ENCODE measurements at places on chromosomes 5 and 9.

- DNase-seq, result no peak
These were observed 49.6 kb upstream of the ADRB2 start for GRCh38 chr5:148776780-148777179.

- DNase-seq, result no peak
These were observed 92.5 kb downstream of the CDH9 start for GRCh38 chr5:26945901-26946300.

- DNase-seq, result no peak
These were observed 151.3 kb upstream of the TRPC7 start for GRCh38 chr5:136516637-136517036.

DNA sequence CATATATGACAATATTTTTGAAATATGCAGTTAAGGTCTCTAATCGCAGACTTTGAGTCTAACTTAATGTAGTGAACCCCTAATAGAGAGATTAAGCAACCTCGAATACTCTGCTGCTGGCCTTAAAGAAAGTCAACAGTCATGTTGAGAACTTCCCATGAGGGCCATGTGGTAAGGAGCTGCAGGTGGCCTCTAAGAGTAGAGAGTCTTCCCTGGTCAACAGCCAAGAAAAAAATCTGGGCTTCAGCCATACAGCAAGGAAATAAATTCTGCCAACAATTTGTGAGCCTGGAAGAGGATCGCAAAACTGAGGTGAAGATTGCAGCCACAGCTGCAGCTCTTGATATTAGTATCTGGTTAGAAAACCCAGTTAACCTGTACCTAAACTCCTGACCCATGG lies 935.2 kb upstream of the TYRP1 start:
- DNase-seq, result no peak

Data from KG1 (cell line).